ENCODE measurements at places on chromosomes 13 and 19.

DNA sequence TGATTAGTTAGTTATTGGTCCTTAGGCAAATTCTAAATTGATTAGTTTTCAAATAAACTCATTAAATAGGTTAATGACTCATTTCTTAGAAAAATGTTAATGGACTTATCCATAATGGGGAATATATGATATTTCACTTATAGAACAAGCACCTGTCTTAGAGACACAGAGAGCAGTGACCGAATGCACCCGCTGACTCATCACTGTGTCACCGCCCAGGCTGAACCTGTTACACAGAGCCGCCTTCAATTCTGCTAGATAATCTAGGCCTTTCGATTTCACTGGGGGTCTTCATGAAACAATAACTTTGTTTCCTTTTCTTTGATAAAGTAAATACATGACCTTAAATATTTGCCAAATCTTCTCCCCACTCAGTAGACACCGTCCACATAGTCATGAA, 13.1 kb downstream of the IRS2 start:
- no peak for ATAC-seq

GRCh38 chr13:103325672-103326071, 259.5 kb upstream of the SLC10A2 start:
- ATAC-seq = no peak

GRCh38 chr19:55520691-55521292, 16.1 kb downstream of the SBK2 start:
- no peak for ATAC-seq

DNA sequence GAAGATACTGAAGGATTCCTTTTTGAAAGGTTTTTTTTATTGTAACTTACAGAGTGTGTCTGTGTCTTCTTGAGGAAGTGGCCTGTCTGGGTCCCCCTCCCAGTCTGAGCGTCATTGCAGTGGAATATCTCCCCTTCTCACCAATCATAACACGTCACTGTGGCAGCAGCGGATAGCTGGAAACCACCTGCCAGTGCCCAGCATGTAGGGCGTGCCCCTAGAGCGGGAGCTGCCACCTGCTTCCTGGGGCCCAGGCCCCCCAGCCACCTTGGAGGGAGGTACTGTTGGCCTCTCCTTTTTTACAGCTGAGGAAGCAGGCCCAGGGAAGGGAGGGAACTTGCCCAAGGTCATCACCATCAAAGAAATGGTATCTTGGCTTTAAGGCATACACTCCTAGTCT, 4.6 kb upstream of the DNM2 start:
- no peak for ATAC-seq

- no peak for ATAC-seq
These were observed 155.7 kb upstream of the SLITRK1 start for GRCh38 chr13:84038001-84038400.

GRCh38 chr13:50224534-50224933, 209.3 kb downstream of the KCNRG start:
- ATAC-seq = peak; percentile 81

GRCh38 chr13:87712012-87712411, 40.8 kb downstream of the SLITRK5 start:
- ATAC-seq = no peak

DNA sequence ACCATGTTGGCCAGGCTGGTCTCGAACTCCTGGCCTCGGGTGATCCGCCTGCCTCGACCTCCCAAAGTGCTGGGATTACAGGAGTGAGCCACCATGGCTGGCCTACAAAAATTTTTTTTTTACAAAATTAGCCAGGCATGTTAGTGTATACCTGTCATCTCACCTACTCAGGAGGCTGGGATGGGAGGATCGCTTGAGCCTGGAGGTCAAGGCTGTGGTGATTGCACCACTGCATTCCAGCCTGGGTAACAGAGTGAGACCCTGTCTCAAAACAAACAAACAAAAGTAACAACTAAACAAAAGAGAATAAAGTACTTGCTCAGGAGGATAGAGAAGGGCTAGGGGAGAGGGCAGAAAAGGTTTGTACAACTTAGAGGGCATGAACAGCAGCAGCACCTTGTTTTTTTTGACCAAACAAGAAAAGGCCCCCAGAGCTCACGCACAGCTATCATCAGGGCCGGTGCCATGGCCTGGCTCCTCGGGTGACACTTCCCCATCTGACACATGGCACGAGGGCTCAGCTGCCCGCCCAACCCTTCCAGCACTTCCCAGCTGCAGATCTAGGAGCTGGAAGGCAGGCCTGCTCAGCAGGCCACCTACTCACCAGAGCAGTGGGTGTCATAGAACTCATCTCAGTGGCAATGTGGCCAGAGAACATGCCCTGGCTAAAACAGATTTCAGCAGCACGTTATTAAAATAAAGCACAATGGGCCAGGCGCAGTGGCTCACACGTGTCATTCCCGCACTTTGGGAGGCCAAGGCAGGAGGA, 8.6 kb upstream of the SLC7A9 start:
- no peak for ATAC-seq

DNA sequence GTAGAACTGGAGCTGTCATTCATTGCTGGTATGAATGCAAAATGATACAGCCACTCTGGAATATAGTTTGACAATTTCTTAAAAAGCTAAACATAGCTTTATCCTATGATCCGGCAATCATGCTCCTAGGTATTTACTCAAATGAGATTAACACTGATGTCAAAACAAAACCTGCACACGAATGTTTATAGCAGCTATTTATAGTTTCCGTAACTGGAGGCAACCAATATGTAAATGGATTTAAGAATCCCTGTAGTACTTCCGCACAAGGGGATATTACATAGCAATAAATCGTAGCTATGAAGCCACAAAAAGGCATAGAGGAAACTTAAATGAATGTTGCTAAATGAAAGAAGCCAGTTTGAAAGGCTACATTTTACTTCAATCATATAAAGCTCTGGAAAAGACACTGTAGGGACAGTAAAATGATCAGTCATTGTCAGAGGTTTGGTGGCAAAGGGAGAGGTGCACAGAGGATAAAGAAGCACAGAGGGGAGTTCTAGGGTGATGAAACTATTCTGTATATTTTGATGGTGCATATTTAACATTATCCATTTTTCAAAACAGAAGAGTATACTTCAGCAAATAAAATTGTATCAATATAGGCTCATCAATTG, 1893.0 kb upstream of the PCDH20 start:
- no peak for ATAC-seq

- ATAC-seq = no peak
These were observed 386 bp downstream of the VAV1 start for GRCh38 chr19:6772866-6773322.

- ATAC-seq = no peak
These were observed 2.6 kb downstream of the PCDH17 start for GRCh38 chr13:57633950-57634838.

- no peak for ATAC-seq
These were observed 3.2 kb downstream of the HSD17B14 start for GRCh38 chr19:48833049-48833448.

DNA sequence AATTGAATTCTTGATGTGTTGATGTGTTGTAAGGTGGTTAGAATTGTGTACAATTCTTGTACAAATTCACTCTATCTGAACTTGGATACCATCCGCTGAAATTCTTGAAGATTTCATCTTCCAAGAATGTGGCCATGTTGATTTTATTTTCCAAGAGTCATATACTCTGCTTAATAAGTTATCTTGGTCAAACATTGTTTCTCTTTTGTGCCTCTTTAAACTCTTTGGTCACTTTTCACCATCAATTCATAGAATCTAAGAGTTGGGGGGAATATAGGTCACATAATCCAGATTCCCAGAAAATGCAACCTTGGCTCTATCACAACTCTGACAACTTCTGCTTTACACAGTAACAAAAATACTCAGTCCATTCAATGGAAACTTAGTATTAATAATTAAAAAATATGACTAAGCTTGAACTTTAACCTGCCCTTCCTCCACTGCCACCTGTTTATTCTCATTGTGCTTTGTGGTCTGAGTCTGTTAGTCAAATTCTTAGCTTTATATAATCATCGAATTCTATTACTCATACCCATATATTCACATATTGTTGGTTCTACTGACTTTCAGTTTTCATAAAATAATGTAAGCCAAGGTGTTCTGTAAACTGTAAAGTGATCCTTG, 373.2 kb downstream of the LMO7 start:
- no peak for ATAC-seq

GRCh38 chr19:2613507-2614295, 88.8 kb downstream of the GNG7 start:
- ATAC-seq = peak; percentile 56

- no peak for ATAC-seq
These were observed 373.8 kb downstream of the DACH1 start for GRCh38 chr13:71493189-71493588.

DNA sequence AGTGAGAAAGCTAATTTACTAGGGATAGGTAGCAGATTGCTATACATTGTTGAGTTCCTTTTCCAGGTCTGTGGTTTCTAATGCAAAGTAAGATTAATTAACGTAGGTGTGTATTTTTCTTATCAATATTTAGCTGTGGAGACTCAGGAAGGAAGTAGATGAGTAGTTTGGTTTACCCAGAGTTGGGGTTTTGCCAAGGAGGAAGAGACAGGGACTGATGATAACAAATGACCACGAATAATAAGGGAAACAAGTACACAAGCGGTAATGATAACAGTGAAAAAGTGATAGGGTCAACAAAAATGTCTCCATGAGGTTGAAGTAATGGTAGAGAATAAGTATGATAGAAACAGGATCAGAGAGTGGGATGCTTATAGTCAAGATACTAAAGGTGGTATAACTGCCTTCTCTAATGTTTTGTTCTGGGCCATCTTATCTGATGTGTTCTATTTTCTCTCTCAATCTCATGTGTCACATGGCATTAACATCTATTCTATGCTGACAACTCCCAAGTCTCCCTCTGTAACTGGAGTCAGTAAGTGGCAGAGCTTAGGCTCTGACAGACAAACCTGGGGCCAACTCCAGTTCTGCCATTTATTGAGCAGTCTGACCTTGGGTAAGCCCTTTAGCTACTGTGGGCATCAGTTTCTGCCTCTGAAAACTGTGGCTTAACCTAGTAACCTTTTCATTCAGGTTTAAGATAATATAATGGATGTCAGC, 8.8 kb downstream of the OBI1 start:
- no peak for ATAC-seq

GRCh38 chr13:113151745-113152690, 6.4 kb upstream of the PROZ start:
- no peak for ATAC-seq

- ATAC-seq = no peak
These were observed 1573.1 kb downstream of the EFNB2 start for GRCh38 chr13:104962411-104962810.

DNA sequence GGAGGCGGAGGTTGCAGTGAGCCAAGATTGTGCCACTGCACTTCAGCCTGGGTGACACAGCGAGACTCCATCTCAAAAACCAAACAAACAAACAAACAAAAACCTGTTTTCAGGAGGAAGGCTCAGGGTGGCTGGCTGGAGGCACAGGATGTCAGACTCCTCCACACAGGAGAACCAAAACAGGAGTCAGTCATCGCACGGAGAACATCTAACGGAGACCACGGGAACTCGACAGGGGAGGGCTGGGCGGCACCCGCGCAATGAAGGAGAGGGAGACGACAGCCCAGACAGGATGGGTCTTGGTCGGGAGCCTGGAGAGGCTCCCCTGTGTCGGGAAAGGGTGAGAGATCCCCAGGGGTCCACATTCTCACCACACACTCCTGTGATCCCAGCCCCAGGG, 20.8 kb upstream of the SLC7A9 start:
- no peak for ATAC-seq

DNA sequence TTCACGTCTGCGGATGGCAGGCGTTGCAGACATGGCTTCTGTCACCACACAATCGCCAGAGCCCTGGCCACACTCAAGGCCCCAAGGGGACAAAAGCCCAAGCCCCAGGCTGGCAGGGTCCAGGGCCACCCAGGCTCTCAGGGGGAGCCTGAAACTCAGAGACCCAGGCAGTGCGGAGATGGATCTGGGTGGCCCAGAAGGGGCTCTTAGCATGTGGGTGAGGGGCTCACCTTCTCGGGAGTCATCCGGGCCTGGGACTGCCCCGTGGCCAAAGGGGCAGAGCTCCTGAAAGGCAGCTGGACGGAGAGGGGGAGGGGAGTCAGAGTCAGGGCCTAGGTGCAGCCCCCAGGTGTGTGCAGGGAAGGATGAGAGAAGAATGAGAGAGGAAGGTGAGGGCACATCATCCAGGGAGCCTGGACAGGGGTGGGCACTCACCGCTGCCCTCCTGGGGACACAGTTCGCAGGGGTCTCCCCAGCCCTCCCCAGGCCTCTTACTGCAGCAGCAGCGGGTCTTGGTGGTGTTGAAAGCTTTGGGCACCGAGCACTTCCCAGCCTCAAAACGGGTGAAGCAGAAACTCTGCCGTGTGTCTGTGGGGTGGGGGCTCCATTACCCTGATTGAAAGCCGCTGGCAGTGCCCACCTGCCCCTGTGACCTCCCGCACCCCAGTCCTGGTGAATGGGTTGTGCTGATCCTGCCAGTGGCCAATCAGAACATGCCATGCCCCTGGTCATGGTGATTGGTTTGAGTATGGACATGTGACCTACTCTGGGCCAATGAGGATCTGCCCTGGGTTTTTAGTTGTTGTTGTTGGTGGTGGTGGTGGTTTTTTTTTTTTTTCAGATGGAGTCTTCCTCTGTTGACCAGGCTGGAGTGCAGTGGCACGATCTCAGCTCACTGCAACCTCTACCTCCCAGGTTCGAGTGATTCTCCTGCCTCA, 37.4 kb downstream of the CCL25 start:
- ATAC-seq = no peak

- ATAC-seq = no peak
These were observed 12.1 kb upstream of the FKRP start for GRCh38 chr19:46733690-46734292.
